Activated CD4-positive, alpha-beta T cell treated with anti-CD3 and anti-CD28 coated beads for 24 hours (primary cell): ENCODE measurements at places on chromosomes 4 and X.
A peak's percentile ranks its signal among the peaks of the same experiment; 100 is the strongest.

DNA sequence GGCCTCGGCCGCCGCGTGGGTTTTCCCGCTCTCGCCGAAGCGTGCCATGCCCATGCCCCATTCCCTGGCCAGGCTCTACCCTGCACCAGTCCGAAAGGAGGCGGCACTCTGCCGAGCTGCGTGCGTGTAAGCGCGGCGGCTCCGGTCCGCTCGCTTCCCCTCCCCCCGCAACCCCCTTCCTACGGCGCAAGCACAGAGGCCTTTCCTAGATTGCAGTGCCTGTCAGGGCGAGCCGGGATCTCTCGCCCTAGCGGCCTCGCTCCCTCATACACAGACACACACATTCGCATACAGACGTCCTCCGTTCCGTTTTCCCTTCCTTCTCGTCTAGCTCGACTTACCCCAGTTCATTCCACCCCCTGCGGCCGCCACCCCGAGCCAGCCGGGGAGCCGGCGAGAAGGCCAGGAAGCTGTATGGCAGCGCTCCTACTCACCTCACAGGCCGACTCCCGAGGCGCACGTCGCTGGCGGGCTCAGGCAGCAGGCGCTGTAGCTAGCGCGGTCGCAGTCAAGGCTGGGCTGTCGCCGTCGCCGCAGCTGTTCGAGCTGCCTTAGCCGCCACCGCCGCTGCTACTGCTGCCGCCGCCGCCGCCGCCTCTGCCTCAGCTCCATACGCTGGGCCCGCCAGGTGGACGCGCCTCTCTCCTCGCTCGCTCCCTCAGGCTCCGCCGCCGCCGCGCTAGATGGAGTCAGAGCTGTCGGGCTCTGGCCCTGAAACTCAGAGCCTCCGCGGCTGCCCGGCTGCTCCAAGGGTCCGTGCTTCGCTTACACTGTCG, 615 bp downstream of the NEXMIF start:
- DNase-seq: peak; percentile 10

DNA sequence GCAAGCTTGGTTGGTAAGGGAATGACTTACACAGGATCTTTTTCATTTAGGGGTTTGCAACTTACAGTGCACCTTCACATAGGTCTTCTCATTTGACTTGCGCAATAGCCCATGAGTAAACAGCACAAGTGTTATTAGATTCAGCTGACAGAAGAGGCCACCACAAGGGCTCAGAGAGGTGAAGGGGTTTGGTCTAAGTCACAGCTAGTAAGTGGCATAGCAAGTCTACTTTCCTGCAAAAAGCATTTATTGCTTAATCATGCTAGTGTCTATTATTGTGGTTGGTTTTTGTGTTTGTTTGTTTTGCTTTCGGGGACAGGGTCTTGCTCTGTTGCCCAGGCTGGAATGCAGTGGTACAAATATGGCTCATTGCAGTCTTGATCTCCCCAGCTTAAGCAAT, 83.3 kb downstream of the SPRY1 start:
- no peak for DNase-seq

DNA sequence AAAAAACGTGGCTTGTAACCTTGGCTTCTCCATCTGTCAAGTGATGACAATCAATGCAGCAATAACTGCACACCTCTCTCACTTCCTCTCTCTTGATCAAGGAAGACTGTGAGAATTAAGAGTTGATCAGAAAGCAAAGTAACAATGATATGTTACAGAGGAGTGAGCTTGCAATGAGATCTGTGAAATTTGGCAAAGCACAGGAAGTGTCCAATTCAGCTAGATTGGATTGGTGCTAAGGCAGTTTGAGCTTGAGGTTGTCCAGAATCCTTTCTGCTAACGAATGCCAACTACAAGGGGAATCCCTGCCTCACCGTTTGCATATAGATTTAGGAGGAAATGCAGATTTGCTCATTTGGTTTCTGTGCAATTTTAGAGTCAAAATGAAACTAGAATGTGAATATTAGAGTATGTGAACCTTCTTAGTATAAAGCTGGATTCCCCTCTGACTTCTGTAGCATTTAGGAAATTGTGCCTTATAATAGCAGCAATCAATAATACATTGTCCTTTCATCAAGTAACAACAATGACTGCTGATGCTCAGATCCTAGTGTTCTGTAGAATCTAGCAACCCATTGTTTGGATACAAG, 346.4 kb downstream of the PTTG2 start:
- DNase-seq: peak; percentile 33

DNA sequence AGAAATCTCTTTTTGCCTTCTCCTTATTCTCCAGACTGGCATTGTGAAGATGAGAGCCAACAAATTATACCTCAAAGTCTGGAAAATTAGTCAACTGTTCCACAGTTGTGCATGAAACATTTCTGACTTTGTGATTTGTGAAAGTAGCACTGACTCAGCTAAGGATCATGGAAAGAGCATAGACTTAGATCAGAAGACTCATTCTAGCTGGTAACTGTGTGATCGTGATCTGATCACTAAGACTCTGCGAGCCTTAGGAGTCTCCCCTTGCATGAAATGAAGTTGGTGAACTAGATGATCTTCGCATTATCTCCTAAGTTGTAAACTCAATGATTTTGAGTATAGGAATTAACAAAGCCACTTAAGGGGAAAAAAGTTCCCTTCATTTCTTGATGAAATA, 668.1 kb downstream of the RPA4 start:
- no peak for DNase-seq

DNA sequence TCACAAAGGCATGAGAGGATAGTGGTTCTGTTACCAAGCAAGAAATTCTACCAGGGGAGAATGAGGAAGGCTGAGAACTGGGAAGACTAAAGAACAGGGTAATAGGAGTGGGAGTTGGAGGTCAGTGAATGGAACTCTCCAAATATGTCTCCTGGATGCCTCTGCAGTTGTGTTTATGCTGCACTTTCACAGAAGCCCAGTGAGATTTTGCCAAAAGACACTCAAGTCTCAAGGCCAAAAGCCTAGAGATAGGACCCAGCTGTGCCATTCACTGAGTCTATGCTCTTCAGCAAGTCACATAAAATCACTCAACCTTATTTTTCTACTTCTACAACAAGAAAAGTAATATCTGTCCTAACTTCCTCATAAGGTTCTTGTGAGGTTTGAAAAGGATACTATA, 285.4 kb downstream of the UNC5C start:
- no peak for DNase-seq

DNA sequence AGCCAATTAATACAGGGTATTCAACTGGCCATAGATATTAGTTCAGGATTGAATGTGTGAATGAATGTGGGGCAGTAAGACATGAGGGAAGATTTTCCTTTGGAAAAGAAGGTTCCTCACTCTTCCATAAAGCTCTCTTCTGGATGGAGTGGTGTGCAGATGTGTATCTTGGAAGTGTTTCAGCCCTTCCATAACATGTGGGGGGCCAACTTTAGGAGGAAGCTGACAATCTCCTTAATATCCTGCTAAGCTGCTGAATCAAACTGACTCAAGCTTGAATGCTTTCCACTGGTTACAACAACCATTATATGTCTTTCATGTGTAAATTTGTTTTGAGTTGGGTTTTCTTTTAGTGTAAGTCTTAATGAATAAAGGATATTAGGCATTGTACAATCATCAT, 40.3 kb downstream of the FANCB start:
- DNase-seq: no peak

DNA sequence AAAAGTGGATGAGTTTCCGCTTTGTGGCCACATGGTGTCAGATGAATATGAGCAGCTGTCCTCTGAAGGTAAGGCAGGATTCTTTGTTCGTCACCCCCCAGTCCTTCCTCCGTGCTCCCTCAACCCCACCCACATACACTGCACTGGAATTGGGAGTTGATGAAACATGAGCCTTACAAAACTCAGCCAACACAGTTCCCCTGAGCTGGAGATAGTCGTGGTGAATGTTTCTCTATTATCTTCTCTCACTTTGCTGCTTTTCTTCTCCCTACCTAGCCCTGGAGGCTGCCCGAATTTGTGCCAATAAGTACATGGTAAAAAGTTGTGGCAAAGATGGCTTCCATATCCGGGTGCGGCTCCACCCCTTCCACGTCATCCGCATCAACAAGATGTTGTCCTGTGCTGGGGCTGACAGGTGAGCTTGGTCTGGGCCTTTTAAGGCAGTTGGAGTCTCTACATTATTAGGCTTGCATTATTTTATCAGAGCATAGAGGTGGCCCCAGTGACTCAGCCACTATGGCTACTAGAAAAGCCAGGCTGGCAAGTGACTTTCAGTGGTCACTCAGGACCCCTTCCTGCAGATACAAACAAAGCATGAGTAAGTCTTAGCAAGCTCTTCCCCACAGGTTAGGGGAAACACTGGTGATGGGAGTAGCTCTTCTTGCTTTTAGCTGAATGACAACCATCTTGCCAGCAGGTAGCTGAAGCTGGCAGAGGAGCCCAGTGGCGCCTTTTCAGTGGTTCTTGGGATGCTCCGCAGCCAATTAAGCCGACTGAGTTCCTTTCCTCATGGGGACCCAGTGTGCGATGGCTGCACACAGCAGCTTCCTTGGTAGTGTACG, 1.6 kb downstream of the RPL10 start:
- DNase-seq: no peak

DNA sequence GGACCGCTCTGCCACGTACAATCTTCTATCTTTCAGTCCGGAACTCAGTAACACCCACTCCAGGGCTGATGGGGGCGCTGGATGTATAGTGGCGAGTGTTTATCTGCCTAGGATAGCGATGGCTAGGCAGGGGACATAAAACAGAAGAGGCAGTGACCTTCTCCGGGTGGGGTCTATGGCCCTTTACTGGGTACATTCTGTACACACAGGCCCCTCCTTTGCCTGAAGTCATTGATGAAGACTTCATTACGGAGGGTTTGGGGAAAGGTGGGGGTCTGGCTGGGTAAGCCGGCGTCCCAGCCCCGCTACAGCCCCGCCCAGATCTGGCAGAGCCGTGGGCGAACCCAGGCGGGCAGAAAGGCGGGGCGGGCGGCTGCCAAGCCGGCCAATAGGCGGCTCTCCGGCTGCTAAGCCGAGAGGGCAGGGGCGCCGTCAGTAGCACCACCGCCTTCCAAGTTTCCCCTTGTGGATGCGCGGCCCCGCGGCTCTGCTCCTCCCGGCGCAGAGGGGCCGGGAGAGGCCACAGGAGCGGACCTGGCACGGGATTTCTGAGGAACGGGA, at the start of gene CHST7:
Gene CHST7, plus strand, starts transcription at position 435 of the 561 bp plus-strand sequence. CDS start 167 bp downstream, outside the sequence.
- no peak for DNase-seq

DNA sequence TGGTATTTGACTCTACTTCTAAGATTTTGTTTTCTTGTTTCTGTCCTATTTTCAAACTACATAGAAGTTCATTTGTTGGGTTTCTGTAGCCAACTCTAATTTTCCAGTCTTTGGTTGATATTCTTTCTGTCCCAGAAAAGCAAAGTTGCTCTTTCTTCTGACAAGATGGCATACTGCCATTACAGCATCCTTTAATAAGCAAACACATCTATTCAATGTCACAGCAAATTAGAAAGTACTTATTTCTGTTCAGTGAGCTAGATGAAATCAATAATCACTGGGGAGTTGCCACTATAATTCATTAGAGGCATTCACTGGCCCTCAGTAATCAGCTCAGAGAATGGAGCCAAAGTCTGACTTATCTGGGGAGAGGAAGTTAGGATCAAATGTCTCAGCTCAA, 1258.0 kb upstream of the IGFBP7 start:
- no peak for DNase-seq

GRCh38 chr4:84944947-84945346, 21.5 kb downstream of the WDFY3 start:
- DNase-seq: no peak

GRCh38 chr4:166499820-166500219, 626.8 kb downstream of the TLL1 start:
- no peak for DNase-seq

DNA sequence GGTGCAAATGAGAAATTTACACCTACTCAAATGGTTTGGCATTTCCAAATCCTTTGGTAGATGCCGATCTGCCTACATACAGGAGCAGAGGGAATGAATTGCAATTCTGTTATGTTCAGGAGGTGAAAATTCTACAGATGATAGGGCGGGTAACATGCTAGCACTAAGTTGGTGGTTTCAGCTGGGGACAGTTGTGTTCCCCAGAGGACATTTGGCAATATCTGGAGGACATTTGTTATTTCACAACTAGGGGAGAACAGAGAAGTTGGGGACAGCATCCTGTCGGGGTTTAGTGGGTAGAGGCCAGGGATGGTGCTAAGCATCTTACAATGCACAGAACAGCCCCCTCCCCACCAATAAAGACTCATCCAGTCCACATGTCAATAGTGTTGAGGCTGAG, 96.5 kb upstream of the PUDP start:
- no peak for DNase-seq

GRCh38 chr4:156251373-156252065, 297.9 kb upstream of the CTSO start:
- DNase-seq: no peak

DNA sequence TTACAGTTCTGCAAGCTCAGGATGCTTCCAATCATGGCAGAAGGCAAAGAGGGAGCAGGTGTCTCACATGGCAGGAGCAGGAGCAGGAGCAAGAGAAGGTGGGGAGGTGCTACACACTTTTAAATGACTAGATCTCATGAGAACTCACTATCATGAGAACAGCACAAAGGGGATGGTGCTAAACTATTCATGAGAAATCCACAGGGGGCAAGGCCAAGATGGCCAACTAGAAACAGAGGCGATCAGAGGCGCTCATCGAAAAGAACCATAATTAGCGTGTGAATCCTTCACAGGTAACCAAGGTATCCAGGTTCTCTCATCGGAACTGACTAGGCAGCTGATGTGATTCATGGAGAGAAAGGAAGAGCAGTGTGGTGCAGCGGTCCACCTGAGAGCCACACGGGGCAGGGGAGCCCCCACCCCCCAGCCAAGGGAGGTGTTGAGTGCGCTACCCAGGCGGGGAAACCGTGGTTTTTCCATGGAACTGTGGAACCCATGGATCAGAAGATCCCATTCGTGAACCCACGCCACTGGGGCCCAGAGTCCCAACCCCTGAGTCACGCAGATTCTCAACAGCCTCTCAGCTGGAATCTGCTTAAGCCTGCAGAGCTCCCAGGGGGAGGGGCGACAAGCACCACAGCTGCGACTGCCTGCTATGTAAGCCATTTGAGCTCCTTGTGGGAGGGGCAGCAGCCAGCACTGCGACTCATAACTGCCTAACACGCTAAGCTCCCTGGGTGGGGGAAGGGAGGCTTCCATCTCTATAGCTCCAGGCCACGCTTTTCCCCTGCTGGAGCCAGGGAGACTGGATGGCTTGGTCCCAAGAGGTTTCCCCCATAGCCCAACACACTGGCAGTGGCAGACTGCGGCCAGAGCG, 46.7 kb downstream of the FGF16 start:
- DNase-seq: no peak

- DNase-seq: no peak
Observed at GRCh38 chr4:22338796-22339195, 177.1 kb downstream of the ADGRA3 start.

DNA sequence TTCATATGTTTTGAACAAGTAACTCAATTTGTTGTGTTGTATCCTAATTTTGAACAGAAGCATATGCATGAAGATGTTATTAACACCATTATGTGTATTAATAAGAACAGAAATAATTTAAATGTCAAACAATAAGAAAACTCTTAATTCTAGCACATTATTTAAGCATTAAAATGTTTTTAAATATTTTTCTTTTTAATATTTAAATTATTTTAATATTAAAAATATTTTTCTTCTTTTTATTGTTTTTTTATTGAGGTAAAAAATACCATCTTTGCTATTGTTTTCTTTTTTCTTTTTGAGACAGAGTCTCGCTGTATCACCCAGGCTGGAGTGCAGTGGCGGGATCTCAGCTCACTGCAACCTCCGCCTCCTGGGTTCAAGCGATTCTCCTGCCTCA, 441.0 kb upstream of the GALNT7 start:
- no peak for DNase-seq

- no peak for DNase-seq
Observed at GRCh38 chr4:148330724-148331123, 111.5 kb downstream of the NR3C2 start.

- DNase-seq: no peak
Observed at GRCh38 chr4:65651031-65651430, 19.3 kb downstream of the EPHA5 start.

- no peak for DNase-seq
Observed at GRCh38 chrX:126550816-126551215, 1.8 kb downstream of the DCAF12L1 start.
